Adipose tissue (tissue), 3 donors: ENCODE measurements at places on chromosomes 2 and 18. TPM values are rescaled to one million over a fixed set of nuclear protein-coding genes. Genes with fewer than 3 reads are reported as not detected.

Gene C2orf15
- polyA plus RNA-seq: not detected

Gene SLC35G4
- not detected for polyA plus RNA-seq

Gene ABCG8
- polyA plus RNA-seq: 0.12 TPM

Gene LPIN2
- polyA plus RNA-seq: 7.2 TPM

Gene MATN3
- polyA plus RNA-seq: 2.8 TPM

Gene KIF1A
- polyA plus RNA-seq: 0.18 TPM

Gene TSPYL6
- polyA plus RNA-seq: not detected

Gene LIPG
- polyA plus RNA-seq: 6.8 TPM

Gene RASGRP3
- 2.3 TPM for polyA plus RNA-seq

Gene DIPK1C
- polyA plus RNA-seq: 0.10 TPM

Gene ALK
- 0.02 TPM for polyA plus RNA-seq

Gene ASNSD1
- polyA plus RNA-seq: 28.0 TPM

Gene LINC00305
- polyA plus RNA-seq: not detected

Gene ATP5MC3
- polyA plus RNA-seq: 235 TPM

Gene SERPINB5
- not detected for polyA plus RNA-seq

Gene SCG2
- polyA plus RNA-seq: not detected

Gene VWC2L
- polyA plus RNA-seq: not detected

Gene ASAP2
- 4.1 TPM for polyA plus RNA-seq

Gene GYPC
- 312 TPM for polyA plus RNA-seq

Gene LRATD1
- 3.5 TPM for polyA plus RNA-seq

Gene GNAL
- 1.2 TPM for polyA plus RNA-seq

Gene GRB14
- 2.8 TPM for polyA plus RNA-seq

Gene MERTK
- polyA plus RNA-seq: 5.3 TPM

Gene YES1
- 22.8 TPM for polyA plus RNA-seq

Gene EVX2
- polyA plus RNA-seq: not detected

Gene FEV
- not detected for polyA plus RNA-seq

Gene SERPINB3
- polyA plus RNA-seq: not detected

Gene KLHL41
- 0.45 TPM for polyA plus RNA-seq

Gene VAMP8
- 67.7 TPM for polyA plus RNA-seq

Gene NAB1
- polyA plus RNA-seq: 21.1 TPM

Gene IL18RAP
- 0.37 TPM for polyA plus RNA-seq

Gene SLC4A1AP
- polyA plus RNA-seq: 13.8 TPM

Gene KCNIP3
- 14.1 TPM for polyA plus RNA-seq

Gene ATP6V1B1
- polyA plus RNA-seq: 1.9 TPM
